ENCODE measurements at places on chromosomes 1 and 21.
A peak's percentile ranks its signal among the peaks of the same experiment; 100 is the strongest.

GRCh38 chr1:164794356-164794755, 235.4 kb downstream of the PBX1 start:
- DNase-seq = no peak

GRCh38 chr1:59263111-59263510, 33.8 kb upstream of the FGGY start:
- DNase-seq = no peak

DNA sequence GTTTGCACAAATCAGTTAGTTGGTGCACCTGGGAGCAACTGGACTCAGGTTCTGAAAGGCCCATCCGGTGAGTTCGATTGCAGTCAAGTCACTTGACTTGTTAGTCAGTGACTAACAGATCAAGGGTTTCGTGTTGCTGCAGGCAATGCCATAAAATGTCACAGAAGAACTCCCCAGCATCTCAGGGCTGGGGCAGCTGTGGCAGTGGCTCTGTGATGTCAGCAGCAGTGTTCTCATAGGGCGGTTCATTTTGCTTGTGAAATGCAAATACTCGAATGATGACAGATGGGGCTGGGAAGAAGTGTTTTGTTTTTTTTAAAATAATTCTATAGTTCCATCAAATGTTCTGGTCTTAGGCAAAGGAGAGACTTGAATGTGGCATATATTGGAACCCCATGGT, 287.8 kb downstream of the LMX1A start:
- DNase-seq = no peak

DNA sequence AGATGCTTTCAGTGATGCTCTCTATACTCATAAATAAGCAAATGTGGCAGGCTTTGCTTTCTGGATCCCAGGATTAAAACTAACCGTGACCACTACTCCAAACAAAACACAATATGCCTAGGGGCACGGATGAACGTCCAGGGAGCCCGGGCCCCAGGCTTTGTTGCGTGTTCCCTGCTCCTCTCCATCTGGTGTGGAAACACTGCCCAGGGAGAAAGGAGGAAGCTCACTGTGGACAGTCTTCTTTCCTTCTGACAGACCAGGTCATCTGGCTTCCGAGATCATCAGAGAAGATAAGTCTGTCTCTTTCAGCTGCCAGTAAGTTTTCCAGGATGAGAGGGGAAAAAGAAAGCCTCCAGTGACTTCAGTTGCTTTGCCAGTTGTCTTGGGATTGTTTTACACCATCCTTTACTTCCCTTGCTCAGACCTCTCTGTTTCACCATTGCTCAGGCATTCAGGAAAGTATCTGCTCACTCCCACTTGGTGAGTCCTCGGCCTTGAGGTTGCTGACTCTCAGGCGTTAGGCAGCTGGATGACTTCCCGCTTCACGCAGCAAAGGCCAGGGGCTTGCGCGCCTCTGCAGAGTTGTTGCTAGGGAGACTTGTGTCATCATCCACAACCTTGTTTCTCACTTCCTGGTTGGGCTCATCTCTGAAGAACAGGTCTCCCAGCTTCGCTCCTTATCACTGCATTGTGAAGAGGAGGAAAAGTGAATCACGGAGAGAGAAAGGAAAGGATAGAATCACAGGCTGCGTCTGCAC, 20.6 kb upstream of the PGD start:
- DNase-seq = no peak

GRCh38 chr1:92691925-92692324, 93.0 kb downstream of the EVI5 start:
- no peak for DNase-seq

DNA sequence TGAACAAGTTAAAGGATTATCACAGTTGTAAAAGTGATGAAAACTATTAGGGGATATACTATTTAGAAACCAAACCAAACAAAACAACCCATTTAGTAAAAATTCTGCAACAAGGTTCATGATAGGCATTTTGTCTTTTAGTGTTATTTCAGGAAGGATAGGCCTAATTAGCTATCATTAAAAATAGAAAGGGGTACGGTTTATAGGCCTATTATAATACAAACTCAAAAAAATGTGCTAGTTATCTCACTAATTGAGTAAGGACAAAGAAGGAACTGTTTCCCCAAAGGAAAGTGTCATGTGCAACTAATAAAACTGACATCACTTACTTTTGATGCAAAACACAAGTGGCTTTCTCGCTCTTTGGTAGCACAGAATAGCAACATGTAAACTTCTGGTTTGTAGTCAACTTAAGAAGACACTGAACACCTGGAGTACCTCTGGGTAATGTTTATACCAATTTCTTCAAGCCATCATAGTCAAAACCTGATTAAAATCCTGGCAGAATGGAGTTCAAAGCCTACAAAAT, 28.5 kb downstream of the SLC16A1 start:
- no peak for DNase-seq

DNA sequence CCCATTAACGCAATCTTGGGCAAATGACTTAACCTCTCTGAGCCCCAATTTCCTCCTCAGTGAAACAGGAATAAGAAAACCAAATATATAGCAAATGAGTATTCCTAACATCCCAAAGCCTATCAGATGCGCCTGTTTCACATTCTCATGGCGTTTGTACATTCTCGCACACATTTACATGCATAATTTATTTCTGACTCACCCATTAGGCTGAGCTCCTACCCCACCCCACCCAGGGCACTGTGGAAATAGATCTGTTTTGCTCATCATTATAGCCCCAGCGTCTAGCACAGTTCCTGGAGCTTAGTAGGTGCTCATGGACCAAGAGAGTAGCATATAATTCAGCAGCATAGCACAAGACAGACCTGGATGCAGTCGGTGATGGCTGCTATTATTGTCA, 146.1 kb upstream of the VANGL1 start:
- no peak for DNase-seq

DNA sequence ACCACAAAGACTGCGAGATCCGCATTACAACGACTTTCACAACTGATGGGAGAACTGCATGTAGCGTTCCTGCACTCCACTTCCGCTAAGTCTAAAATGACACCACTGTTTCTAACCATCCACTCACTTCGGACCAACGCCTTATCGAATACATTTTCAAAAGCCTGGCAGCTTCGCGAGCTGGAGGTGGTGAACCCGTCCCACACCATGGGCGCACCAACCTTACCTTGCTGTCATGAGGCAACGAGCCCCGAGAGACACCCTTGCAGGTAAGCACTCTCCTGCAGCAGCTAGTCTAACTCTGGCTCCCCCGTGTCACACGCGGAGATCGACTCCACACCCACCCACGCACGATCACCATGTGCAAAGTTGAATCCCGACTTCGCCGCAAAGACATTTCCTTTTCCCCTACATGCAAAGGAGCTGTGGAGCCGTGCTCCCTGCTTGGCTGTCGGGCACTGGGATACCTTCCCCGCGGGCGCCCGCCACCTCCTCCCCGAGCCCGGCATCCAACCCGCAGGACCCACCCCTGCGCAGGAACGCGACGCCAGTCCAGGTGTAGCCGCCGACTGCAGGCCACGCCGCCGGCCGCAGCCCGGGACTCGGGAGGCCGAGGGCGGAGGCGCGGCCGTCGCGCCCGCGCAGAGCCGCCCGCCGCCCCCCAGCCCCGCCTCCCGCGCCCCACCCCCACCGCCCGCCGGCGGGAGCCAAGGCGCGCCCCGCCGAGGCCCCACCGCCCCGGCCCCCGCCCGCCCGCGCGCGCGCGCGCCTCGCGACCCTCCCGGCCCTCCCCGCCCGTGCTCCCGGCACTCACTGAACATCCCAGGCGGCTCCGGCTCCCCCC, 629 bp downstream of the TAF5L start:
- DNase-seq = peak; percentile 62

DNA sequence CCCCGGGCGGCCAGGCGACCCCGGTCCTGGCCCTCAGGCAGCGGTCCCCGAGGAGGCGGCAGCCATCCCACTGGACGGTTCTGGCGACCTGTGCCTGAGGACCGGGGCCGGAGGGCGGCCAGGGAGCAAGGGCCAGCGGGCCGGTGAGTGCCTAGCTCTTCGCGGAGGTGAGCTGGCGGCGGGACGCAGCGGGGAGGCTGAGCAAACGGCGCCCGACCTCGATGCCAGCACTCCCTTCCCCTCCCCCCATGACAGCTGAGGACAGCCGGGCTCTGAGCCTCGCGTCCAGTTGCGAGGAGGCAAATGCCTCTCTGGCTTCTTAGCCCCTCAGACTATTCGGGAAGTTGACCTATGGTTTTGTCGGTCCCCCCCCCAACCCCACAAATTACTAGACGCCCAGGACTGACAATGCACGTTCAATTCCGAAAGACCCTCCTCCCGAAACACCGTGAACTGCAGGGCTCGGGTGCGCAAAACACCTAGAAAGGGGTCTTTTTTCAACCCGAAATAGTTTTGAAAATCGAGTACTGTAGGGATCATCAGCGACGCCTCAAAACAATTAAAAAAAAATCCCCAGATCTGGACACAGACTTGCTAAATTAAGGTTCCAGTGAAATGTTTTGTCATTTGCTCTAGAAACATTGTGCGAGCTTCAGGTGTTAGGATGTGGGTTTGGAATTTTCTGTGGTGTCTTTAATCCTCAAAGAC, 8.3 kb downstream of the CDKN2C start:
- peak; percentile 32 for DNase-seq

GRCh38 chr21:35206141-35207125, 157.3 kb upstream of the RUNX1 start:
- DNase-seq = peak; percentile 33

DNA sequence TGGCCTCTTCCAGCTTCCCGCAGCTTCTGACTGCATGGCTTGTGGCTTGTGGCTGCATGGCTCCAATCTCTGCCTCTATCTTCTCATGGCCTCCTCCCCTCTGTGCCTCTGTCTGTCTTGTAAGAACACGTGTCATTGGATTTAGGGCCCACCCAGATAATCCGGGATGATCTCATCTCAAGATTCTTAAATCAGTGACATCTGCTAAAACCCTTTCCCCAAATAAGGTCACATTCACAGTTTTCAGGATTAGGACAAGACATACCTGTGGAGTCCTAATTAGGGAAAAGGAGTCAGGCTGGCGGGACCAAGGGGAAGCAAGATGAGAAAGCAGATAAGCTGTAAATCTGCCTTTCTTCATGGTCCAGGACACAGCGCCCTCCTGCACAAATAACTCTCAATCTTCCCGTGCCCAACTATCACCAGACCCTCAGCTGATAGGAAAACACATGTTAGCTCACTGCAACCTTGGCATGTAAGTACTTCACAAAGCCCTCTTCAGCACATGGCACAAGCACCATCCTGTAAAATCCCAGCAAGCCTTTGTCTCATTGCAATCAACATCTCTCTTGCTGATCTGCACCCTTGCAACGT, 82.2 kb downstream of the SPSB1 start:
- DNase-seq = no peak

- no peak for DNase-seq
Measured at GRCh38 chr1:79501153-79501552, 494.6 kb upstream of the ADGRL4 start.

DNA sequence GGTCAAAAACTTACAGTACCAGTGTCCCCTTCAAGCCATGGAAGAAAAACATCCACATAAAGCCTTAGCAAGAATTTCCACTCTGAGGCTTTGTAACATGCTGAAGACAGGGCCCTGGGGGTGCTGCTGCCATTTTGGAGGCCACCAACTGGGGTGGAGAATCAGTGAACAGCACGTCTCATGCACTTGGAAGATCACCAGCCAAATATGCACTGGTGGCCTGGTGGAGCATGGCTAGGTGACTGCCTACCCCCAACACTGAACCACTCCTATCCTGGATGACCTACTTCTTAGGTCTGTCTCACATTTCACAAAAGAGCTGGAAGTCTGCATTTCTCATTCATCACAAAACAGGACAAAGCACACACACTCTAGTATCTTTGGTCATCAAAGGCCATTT, 126.4 kb downstream of the COL24A1 start:
- DNase-seq = no peak

DNA sequence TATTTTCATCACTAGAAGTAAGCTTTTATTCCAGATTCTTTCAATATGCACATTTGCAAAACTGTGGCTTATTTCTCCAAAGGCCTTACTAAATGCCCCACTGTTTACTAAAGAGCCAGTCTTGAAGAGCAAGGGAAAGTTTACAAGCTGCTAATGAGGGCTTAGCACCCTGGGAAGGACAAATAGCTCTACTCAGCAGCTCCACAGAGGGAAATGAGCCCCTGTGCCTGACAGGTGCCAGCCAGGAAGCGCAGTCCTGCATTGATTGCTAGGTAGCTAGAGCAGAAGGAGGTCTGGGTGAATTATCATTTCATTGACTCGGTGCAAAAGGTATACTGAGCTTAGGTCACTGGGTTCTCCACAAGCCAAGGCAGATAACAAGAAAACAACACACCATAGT, 307.0 kb downstream of the SETD4 start:
- no peak for DNase-seq

DNA sequence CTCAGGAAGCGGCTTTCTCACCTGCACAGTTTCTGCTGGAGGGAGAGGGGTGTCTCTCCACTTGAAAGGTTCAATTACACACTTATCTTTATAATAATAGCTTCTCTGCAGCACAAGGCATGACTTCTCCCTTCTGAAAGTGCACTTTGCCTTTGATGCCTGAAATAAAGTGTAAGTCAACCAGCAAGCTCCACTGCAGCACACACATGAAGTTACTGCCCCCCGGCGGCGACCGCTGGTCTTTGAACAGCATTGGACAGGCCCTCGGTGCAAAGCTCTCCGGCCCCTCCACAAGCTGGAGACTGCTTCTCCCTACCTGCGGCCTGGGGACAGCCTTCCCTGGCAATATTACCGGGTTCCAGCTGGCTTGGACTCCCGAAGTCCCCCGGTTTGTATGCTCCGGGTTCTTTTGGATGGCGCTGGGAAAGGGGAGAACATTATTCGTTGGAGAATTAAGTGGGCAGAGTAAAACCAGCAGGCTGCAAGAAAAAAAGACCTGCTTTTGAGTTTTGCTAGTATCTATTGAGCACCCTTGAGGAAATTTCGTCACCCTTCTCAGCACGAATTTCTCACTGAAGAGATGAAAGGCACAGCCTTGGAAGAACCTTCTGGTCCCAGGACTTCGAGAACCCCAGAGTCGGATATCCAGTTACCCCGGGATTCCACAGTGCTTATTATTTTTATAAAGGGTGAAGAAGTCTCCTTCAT, 11.8 kb downstream of the RCAN1 start:
- DNase-seq = no peak

- no peak for DNase-seq
Measured at GRCh38 chr21:35850029-35850428, 210.3 kb downstream of the SETD4 start.

GRCh38 chr1:244050835-244051444, at the start of gene ZBTB18:
Gene ZBTB18, plus strand, starts transcription at chr1:244051283. Its CDS starts 149 bp downstream, at chr1:244051432.
- no peak for DNase-seq

GRCh38 chr1:225304996-225305395, 122.8 kb downstream of the LBR start:
- no peak for DNase-seq

- DNase-seq = no peak
Measured at GRCh38 chr1:22236900-22237299, 94.0 kb upstream of the WNT4 start.

DNA sequence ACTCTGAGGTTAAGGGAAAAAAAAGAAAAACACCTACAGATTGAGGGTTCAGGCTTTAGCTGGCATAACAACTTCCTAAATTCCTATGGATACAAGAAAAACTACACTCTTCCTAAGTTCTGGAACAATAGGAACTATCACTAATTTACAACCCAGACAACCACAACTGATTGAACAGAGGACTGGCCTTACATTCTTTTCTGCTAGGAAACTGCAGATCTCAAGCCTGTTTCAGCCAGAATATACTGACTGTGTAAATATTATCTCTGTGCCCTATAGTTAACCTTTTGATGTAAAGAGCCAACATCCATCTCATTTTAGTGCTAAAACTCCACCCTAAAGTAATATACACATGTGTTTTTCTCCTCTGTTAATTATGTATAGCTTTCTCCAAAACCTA, 1186.5 kb upstream of the TMPRSS15 start:
- DNase-seq = no peak

- DNase-seq = no peak
Measured at GRCh38 chr1:226952118-226952441, 12.0 kb downstream of the COQ8A start.

- no peak for DNase-seq
Measured at GRCh38 chr1:165842671-165843129, 15.3 kb downstream of the UCK2 start.
